ENCODE measurements at places on chromosomes 13 and 19.

GRCh38 chr13:25731536-25731935, 320.3 kb downstream of the SHISA2 start:
- DNase-seq = no peak

DNA sequence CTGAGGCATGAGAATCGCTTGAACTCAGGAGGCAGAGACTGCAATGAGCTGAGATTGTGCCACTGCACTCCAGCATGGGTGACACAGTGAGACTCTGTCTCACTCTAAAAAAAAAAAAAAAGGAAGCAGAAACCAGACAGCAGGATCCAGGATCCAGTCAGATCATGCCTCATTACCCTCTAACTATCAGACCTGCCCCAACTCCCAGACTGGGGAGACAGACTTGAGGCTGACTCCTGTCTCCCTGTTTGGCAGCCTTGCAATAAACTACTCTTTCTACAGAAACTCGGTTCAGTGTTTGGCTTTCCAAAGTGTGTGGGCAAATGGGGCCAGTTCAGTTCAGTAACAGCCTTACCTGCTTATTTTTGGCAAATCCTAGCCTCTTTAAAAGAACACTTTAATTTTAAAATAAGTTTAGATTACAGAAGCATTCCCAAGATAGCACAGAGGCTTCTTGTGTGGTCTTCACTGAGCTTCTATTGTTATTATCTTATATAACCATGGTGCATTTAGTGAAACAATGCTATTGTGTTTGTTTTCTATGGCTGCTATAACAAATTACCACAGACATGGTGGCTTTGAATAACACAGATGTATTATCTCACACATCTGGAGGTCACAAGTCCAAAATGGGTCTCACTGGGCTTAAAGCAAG, 18.5 kb downstream of the RASL11A start:
- DNase-seq = no peak

DNA sequence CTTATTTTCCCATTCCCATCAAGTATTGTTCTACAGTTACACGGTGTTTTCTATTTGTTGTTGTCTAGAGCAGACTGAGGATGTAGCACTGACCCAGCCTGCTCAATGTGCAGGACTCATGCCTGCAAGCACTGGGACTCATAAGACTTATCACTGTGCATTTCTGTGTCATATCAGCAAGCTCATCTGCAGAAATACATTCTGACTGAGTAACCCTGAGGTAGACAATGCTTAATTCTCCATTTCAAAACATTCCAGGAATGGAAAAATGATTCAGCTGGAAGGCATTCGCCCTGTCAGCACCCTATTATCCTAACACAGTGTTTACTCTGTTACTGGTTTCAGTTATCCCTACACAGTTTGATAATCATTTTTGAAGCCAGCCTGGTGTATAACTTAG, 2506.4 kb downstream of the PCDH9 start:
- DNase-seq = no peak

GRCh38 chr13:28530729-28531076, 35.8 kb upstream of the FLT1 start:
- no peak for DNase-seq

GRCh38 chr13:100546713-100547405, 41.7 kb downstream of the GGACT start:
- no peak for DNase-seq

- no peak for DNase-seq
These were observed 69.8 kb downstream of the CDK8 start for GRCh38 chr13:26323764-26324163.

DNA sequence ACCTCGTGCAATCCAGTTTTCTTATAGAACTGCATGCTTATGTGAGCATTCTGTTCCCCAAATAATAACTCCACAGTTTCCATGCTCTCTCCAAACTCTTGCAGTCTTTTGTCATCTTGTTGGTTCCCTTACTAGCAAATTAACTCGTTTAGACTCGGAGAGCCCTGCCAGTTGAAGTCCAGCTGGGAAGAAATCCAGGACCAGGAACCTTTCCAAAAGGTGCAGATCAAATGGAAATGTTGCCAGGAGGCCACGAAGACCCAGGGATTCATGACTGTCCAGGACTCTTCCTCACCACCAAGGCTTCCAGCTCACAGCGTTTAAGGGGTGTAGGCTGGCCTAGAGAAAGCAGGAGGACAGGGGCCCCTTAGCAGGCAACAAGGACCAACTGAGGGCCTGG, 2.1 kb upstream of the TDRD12 start:
- DNase-seq = no peak

DNA sequence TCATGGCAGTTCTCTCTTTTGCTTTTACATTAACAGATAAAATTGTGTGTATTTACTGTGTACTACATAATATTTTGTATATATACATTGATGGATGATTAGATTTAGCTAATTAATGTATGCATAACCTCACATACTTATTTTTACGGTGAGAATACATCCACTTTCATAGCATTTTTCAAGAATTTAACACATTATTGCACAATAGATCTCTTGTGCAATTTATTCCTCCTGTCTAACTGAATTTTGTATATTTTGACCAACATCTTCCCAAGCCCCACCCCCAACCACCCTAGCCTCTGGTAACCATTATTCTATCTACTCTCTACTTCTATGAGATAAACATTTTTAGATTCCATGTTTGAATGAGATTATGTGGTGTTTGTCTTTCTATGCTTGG, 194.7 kb downstream of the RBM26 start:
- no peak for DNase-seq

- DNase-seq = no peak
These were observed 54.6 kb upstream of the FAM124A start for GRCh38 chr13:51167393-51168191.

DNA sequence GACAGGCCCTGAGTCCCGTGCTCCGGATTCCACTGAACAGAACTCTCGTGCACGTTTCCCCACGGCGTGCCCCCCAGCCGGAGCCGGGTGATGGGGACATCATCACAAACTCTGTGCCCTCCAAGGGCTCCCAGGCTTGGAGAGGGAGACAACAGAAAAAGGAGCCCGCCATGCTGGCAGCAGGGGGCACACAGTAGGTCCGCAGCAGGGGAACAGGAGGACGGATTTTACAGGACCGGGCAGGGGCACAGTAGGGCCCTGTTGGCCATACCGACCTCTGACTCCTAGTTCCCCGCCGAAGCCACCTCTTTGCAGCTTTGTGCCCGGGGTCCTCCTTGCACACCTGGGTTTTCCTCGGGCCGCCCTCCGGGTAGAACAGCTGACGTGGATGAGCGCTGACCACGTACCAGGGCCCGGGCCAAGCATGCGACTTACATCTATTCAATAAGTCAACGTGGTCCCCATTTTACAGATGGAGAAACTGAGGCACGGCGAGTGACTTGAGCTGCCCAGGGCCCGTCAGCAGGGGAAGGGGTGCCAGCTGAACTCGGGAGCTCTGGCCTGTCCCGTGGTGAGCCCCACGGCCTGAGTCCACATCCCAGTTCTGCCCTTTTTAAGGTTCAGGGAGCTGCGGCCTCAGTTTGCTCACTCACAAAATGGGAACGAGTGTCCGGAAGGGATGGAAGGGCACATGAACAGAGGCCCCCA, 10.2 kb upstream of the ONECUT3 start:
- DNase-seq = no peak

DNA sequence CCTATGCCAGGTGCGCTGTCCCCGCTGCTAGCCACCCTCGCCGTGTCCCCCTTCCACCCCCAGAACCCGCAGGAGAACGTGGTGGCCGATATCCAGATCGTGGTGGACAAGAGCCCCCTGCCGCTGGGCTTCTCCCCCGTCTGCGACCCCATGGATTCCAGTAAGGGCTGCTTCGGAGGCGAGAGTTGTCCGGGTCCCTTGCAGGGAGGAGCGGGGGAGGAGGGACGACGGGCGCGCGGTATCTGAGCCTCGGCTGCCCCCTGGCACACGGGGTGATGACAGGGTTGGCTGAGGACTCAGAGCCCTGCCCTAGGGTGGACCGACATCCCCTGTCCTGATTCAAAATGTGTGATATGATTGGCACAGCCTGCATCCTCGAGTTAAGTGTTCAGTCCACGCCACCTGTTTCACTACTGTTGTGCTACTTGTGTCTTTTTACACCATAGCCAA, 653 bp downstream of the MVB12A start:
- DNase-seq = peak; percentile 30

- no peak for DNase-seq
These were observed 6.9 kb downstream of the GPR180 start for GRCh38 chr13:94608586-94608985.

GRCh38 chr13:109998684-109999533, 212.5 kb upstream of the IRS2 start:
- DNase-seq = no peak

GRCh38 chr13:27283906-27284493, 13.4 kb downstream of the RASL11A start:
- no peak for DNase-seq

- no peak for DNase-seq
These were observed 549.1 kb upstream of the MIR17HG start for GRCh38 chr13:90798381-90798780.

- DNase-seq = peak; percentile 90
These were observed 8.8 kb downstream of the FXYD3 start for GRCh38 chr19:35124098-35125060.

DNA sequence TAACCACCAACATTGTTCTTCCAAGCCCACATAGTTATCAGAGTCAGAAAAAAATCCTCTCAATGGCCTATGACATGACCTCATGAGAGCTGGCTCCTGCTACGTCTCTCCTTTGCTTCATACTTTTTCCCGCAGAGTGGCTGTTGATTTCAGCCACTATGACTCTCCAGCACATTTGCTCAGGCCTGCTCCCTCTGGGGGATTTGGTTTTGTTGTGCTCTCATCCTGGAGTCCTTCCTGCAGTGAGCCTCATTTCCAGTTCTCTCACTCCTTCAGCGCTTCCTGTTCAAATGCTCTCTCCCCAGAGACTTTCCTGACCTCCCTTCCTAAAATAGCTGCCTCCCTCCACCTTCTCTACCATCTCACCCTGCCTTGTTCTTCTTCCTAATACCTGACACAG, 72.0 kb upstream of the USP29 start:
- DNase-seq = no peak

DNA sequence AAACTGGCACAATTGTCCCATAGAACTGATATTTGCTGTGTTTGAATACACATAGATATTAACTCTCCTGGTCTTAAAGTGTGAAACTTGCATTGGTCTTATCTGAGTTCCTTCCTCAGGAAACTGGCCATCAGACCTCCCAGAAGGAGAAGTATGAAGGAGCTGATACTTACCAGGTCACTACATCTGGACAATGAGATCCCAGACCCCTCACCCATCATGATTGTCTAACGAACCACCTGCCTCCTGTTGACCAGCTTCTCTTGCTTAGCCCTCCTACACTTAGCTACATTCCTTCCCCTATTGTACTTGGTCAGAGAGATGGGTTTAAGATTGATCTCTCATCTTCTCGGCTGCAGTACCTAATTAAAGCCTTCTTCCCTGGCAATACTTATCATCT, 413.3 kb downstream of the KCTD12 start:
- DNase-seq = no peak

- no peak for DNase-seq
These were observed 66.7 kb downstream of the FAM216B start for GRCh38 chr13:42847891-42848663.

- DNase-seq = peak; percentile 7
These were observed 46.8 kb downstream of the C13orf46 start for GRCh38 chr13:113926951-113927660.

DNA sequence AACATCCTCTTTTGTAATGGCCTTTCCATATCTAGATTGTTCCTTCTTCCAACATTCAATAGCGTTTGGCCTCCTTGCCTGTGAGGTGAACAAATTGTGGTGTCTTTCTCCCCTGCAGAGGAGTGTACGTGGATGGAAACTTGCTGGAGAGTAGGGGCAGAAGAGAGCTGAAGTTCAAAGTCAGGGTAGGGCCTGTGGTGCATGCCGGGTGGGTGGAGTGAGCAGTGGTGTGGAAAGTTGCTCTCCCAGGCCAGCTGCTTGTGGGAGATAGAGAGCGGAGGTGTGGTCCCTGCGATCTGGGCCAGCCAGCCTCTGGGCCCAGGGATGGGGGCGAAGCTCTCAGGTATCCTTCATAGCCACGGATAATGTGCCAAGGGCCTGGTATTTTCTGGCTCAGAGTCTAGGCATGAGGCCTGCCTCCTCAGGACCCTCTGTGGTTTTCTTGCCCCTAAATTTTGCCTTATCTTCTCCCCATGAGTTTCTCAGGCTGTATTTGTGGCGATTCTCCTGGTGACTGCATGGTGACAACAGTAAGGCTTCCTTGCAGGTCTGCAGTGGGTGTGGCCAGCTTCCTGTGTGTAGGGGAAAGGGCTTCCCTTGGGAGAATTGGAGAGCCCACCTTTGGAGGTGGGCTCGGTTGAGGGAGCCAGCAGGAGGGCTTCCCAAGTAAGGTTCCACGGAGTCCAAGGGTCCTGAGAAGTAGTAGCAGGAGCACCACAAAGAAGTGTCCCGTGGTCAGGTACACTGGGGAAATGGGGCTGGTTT, 6.7 kb downstream of the RGCC start:
- DNase-seq = peak; percentile 53

GRCh38 chr13:41597348-41598041, 140.1 kb downstream of the RGCC start:
- DNase-seq = no peak

GRCh38 chr13:111915104-111915551, 151.8 kb upstream of the SOX1 start:
- DNase-seq = peak; percentile 2
